HFFc6 (cell line): ENCODE measurements at places on chromosomes 7 and 10.
A peak's percentile ranks its signal among the peaks of the same experiment; 100 is the strongest.

DNA sequence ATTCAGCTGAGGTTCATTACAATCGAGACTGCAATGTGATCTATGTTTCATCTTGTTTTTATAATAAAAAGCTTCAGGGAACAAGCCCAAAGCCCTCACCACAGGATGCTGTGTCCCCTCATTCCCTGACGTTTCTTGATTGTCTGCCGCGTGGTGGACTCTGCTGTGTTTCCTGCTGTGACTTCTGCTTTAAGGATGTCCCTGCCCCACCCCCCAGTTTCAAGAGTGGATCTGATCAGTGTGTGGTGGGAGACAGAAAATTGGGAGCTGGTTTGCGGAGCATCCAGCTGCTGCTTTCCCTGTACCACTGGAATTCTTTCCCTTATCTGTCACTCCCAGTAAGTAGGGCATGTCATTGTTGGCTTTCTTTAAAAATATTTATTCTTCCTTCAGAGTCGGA is 86.2 kb downstream of the CREM start:
- DNase-seq: no peak

GRCh38 chr7:25966469-25966868 is 185.5 kb upstream of the NFE2L3 start:
- no peak for DNase-seq

GRCh38 chr7:14691597-14692203 is 210.9 kb downstream of the DGKB start:
- DNase-seq: no peak

DNA sequence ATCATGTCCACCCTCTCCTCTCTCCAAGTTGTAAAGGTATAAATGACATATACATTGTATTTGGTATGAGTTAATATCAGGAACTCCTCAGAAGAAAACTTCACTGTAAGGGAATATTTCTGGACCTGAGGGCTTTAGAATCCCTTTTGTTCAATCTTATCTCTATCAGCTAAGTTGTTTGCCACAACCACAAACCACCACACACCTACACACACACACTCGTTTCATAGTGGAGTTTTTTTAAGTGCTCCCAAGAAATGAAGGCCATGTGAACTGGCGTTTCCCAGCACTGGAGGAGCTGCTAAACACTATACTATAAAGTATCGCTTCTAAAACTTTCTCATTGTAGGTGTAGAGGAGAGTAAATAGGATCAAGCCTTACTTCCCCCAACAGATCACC is 64.8 kb upstream of the GHITM start:
- no peak for DNase-seq

- no peak for DNase-seq
These were observed 135.9 kb downstream of the LRRN3 start for GRCh38 chr7:111226800-111227199.

GRCh38 chr10:78980354-78980753 is 88.4 kb upstream of the ZMIZ1 start:
- DNase-seq: no peak

- DNase-seq: no peak
These were observed 26.4 kb downstream of the ENTPD1 start for GRCh38 chr10:95782318-95782717.

DNA sequence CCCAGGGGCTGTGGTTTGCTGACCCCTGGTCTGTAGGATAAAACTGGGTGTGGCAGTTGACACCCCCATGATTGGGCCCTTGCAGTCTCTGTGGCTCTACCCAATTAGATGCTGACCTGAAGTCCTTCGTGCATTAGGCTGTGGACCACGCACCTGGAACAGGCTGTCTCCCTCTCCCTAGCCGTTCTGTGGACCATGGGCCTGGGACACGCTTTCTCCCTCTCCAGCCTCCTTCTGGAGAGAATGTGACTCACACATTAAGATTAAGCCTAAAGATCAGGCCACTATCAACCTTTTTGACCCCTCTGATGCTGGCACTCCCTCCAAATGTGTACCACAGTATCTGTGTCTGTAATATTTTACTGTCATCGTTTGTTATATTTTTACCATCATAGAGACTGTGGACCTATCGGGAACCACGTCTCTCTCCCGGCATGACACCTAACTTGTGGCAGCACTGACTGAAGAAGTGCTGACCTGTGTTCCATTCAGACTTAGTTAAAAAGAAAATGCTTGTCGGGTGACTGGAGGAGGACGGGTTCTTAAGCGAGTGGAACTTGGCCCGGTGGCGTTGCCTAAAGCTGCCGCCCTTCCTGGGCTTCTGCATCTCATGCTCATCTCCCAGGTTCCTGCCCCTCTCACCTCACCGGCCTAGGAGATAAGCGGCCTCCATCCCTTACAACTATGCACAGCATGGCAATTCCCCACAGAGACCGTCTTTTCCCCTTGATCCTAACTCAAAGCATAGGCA is 92.8 kb downstream of the WDR37 start:
- no peak for DNase-seq

GRCh38 chr7:154928136-154929005 is 74.6 kb downstream of the PAXIP1 start:
- peak; percentile 96 for DNase-seq

DNA sequence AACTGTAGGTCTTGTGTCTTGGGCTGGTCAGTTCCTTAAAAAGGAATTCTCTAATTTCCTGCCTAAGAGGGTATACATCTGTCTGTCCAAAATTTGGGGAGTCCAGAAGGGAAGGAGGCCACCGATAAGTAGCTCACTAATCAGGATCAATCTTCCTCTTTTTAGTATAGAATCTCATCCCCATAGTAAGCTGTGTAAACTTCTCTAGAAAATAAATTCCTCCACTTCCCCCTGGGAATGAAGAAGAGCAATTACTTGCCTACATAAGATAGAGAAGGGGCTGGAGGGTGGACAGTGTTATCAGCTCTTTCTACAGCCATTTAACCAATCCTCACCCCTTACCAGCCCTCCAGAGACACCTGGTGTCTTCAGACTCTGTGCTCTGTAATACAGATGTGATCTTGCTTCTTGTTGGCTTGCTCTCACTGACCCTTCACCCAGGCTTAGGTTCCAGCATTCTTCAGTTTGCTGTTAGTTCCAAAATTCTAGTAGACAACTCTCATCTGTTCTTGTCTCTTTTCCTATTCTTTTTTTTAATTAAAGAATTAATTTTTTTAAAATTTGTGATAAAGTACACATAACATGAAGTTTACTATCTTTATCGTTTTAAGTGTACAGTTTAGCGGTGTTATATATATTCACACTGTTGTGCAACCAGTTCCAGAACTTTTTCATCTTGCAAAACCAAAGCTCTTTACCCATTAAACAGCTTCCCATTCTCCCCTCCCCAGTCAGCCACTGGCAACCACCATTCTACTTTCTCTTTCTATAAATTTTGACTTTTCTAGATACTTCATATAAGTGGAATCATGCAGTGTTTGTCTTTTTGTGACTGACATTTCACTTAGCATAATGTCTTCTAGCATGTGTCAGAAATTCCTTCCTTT is 6.5 kb upstream of the PRKAR2B start:
- no peak for DNase-seq

GRCh38 chr10:46229144-46229563 is 57.6 kb upstream of the ANTXRL start:
- DNase-seq: no peak

DNA sequence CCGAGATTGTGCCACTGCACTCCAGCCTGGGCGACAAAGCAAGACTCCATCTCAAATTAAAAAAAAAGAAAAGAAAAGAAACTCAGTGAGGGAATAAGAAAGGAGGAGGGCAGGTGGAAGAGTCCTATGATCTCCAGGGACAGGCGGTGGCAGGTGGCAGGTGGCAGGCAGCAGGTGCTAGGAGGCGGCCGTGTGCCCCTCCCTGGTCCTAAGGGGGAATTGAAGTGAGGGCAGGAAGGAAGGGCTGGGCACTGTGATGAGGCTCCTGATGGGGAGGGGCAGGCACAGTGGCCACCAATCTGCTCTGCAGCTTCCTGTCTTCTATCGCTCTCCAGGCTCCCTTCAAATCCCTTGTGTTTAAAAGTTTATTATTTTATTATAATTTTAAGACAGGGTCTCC is 41.2 kb upstream of the UBE3C start:
- DNase-seq: no peak

GRCh38 chr10:932589-932988 is 1.1 kb upstream of the LARP4B start:
- no peak for DNase-seq

GRCh38 chr7:153934048-153934447 is 118.2 kb upstream of the DPP6 start:
- DNase-seq: no peak

DNA sequence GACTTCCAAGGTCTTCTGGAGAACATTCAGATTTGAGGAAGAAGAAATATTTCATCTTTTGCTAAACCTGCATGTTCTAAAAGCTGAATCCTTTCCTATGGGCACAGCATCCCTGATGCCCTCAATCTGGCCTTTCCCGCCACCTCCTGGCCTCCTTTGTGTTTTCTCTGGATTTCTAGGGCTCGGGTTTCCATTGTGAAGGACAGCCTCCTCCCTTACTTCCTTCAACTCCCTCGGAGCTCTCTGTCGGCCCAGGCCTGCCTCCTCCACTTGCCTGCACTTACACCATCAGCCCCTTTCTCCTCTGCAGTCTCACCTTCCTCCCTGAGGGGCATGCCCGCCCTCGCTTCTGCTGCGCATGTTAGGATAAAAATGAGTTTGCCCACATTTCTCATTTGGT is 75.4 kb downstream of the WIPF3 start:
- no peak for DNase-seq

- DNase-seq: peak; percentile 98
These were observed 10.7 kb downstream of the PSAP start for GRCh38 chr10:71840177-71840957.

GRCh38 chr7:53789741-53790140 is 752.4 kb upstream of the VSTM2A start:
- no peak for DNase-seq

DNA sequence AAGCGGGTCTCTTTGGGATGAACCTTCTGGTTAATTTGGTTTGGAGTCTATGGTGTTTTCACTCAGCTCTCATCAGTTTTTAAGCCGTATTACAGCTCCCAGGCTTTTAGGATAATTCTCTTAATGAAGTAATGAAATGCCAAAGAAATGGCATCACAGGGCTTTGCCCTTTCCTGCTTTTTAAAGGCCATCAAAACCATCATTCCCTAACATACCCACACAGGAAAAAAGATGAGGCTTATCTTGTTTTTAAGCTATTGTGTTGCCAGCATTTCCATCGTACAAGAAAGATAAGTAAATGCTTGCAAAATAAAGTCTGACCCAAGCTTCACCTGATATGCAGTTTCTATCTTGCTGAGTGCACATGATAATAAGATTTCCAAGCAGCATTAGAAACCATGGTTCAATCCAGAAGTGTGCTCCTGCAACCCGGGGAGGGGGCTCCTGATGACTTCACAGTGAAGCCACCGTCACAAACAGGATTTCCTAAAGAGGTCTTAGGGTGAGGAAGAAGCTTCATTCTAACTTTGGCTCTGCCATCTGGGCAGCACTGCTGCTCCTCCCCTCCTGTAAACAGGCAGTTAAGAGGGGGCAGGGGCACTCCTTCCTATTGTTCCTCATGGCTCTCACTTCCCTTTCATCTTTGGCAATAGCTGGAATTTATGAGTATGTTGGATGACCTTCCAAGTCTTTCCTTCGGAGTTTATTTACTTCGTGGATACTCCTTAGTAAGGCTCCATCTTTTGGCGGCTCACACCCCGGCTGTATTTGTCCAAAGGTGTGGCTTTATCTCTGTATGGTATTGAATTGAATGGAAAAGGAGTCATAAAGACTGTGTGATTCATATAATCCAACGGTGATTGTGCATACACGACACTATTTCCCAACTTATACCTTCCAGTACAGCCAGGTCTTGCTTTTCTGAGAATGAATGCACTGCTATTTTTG is 55.2 kb upstream of the FAM133B start:
- DNase-seq: no peak

DNA sequence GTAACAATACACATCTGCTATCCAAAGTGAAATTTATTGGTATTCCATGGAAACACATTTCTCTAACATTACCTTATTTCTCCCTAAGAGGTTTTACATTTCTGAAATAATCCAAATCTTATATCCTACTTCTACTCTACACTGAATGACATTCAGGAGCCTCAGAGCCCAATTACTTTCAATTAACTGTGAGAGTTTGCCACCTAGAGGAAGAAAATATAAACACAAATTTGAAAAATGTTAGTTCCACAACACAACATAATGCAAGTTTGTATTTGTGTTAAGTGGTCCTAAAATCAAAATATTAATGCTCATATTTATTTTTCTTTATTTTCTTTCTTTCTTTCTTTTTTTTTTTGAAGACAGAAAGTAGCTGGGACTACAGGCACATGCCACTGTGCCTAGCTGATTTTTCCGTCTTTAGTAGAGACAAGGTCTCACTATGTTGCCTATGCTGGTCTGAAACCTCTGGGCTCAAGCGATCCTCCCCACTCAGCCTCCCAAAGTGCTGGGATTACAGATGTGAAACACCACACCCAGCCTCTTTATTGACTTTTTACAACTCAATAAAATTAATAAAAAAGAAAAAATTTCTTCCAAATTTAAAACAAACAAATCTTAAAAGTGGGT is 46.0 kb downstream of the ATAD1 start:
- peak; percentile 29 for DNase-seq

DNA sequence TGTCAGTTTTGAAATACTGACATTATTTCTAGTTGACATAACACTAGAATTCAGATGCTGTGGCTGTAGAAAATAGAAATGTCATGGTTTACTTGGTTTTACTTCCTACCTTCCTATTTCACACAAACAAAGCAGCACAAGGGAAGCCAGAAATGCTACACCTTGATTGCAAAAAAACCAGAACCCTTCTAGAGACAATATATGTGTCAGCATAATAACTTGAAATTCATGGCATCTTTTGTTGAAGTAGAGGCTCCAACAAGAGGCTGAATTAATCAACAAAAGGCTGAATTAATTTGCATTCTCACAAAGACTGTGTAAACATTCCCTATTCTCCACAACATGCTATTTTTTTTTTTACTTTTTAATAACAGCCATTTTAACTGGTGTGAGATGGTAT is 25.2 kb downstream of the ZNF117 start:
- DNase-seq: no peak

- no peak for DNase-seq
These were observed 17.5 kb downstream of the FAM20C start for GRCh38 chr7:209906-210305.

GRCh38 chr7:138745189-138745588 is 44.0 kb upstream of the SVOPL start:
- no peak for DNase-seq

DNA sequence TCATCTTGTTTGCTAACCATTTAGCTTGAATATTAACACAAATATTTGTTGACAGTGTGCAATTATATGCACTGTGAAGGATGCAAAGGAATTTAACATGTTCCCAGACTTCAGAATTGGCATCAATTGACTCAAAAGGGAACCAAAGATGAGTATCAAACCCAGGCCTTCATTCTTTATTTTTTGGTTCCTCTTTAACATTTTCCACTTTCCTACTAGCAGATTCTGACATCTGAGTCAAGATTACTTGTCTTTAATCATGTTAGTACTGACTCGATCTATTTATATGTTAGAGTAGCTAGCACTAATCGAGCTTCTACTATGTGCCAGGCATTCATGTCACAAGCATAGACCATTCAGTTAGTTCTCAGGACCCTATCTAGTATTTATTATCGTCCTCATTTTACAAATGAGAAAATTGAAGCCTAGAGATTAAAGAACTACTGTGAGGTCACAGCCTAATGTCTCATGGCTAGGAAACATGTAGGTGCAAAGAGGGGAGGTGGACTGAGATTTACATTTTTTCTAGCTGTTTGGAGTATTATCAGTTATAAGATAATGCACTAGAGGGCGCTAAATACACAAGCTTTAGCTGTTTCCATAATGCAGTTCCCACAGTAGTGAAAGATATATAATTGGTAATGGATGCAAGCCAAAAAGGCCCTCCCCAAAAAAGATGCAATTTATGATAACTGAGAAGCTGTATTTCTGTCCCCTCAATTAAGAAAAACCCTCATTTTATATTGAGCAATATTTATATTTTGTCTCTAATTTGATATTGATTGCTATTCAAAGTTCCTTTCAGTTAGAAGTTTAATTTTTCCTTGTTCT is 32.9 kb upstream of the KMT2E start:
- DNase-seq: peak; percentile 63
